ENCODE measurements at places on chromosomes 1 and 21. TPM values are rescaled to one million over a fixed set of nuclear protein-coding genes. Genes with fewer than 3 reads are reported as not detected.

BCL2L15 gene
- 1.1 TPM for polyA plus RNA-seq

KIF26B gene
- 3.9 TPM for polyA plus RNA-seq

CRNN gene
- polyA plus RNA-seq = not detected

PLA2G2C gene
- polyA plus RNA-seq = 0.11 TPM
